ENCODE measurements at places on chromosomes 1 and 21. TPM values are rescaled to one million over a fixed set of nuclear protein-coding genes. Genes with fewer than 3 reads are reported as not detected.

NID1 gene
- total RNA-seq: 0.17 TPM

LAMTOR5 gene
- 142 TPM for total RNA-seq

WDR64 gene
- total RNA-seq: 0.44 TPM

PGM1 gene
- 32.8 TPM for total RNA-seq

C2CD4D gene
- 0.83 TPM for total RNA-seq

IRF6 gene
- 0.15 TPM for total RNA-seq

STPG1 gene
- total RNA-seq: 6.2 TPM
